ENCODE measurements at places on chromosomes 16 and 17.

DNA sequence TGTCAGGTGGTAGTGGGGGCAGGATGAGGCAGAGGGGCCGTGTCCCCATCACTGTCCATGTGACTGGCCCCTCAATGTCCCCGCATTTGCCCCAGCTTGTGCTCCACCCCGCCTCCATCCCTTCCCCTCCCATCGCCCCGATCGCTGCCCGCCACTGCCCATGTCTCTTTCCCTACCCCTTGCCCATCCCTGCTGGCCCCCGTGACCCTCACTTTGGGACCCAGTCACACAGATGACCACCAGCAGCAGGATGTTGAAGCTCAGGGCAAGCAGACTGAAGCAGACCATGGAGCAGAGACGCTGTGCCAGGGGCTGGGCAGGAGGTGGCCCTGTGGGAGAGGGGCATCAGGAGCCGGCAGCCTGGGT lies 6.1 kb downstream of the ASGR2 start:
- DNase-seq, result no peak

DNA sequence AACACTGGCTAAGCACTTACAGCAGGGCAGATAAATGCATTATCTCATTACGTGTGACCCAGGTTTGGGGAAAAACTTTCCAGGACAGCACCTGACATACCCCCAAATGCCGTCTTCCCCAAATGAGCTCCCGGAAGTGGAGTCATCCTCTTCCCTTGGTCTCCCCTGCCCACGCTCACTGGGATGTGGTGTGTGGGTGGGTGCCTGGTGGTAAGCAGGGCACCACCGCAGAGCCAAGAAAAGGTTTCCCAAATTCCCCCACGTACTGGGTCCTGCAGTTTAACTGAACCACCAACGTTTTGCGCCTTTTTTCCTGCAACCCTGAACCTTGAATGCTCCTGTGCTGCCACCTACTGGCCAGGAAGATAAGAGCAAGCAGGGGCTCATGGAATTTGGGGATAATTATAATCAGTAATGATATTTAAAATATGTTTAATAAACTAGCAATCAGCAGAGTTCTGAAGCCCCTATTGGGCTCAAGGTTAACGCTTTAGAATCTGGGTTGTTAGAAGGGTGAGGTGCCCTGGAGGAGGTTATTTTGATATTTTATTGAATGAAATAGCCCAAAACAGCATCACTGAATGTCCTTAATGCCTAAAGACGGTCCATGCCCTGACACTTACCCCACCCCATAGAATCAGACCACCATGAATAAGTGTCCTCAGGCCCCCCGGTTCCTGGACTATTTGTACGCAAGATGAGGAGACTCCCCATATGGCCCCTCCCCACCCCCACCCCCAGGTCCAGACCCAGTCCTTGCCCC lies 8.0 kb downstream of the SPPL2C start:
- peak; percentile 53 for DNase-seq

- no peak for DNase-seq
Measured at GRCh38 chr16:50298075-50298460, 31.7 kb downstream of the ADCY7 start.

DNA sequence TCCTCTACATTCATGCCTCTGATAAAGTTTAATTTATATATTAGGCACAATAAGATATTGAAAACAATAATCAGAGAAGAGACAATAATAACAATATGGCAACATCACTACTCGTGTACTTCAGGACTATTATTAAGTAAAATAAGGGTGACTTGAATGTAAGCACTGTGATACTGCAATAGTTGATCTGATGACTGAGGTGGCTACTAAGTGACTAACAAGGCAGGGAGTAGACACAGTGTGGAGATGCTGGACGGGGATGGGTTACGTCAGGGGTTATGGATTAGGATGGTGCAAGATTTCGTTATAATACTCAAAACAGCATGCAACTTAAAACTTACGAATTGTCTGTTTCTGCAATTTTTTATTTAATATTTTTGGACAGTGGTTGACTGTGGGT lies 32.5 kb downstream of the CYLD start:
- DNase-seq, result no peak

- no peak for DNase-seq
Measured at GRCh38 chr16:82626791-82627261, at the start of gene CDH13. Gene CDH13 (plus strand): TSS chr16:82626969.

- no peak for DNase-seq
Measured at GRCh38 chr17:56583772-56584171, 9.7 kb upstream of the NOG start.
